Left lobe of liver (tissue), 2 donors: ENCODE measurements at places on chromosomes 3 and 15.
A peak's percentile ranks its signal among the peaks of the same experiment; 100 is the strongest.

- DNase-seq = no peak
These were observed 230.1 kb downstream of the CLSTN2 start for GRCh38 chr3:140164922-140165590.

GRCh38 chr3:59658274-59658673 lies 608.4 kb upstream of the CFAP20DC start:
- DNase-seq = no peak

DNA sequence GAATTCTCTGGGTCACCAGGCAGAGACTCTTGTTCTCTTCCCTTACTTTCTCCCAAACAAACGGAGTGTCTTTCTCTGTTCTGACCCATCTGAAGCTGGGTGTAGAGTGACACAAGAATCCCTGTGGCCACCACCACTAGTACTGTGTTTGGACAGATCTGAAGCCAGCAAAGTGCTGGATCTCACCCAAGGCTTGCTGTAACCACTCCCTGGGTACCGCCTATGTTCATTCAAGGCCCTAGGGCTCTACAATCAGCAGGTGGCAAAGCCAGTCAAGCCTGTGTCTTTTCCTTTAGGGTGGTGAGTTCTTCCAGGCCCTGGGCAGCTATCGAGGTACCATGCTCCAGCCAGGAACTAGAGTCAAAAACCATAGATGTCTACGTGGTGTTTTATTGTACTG lies 149.2 kb upstream of the CTNNB1 start:
- DNase-seq = no peak

GRCh38 chr3:63970631-63971475 lies 52.4 kb downstream of the PSMD6 start:
- peak; percentile 62 for DNase-seq

GRCh38 chr15:66938114-66938830 lies 127.1 kb upstream of the SMAD3 start:
- peak; percentile 7 for DNase-seq

- DNase-seq = no peak
These were observed 54.3 kb downstream of the AAGAB start for GRCh38 chr15:67199881-67200763.

DNA sequence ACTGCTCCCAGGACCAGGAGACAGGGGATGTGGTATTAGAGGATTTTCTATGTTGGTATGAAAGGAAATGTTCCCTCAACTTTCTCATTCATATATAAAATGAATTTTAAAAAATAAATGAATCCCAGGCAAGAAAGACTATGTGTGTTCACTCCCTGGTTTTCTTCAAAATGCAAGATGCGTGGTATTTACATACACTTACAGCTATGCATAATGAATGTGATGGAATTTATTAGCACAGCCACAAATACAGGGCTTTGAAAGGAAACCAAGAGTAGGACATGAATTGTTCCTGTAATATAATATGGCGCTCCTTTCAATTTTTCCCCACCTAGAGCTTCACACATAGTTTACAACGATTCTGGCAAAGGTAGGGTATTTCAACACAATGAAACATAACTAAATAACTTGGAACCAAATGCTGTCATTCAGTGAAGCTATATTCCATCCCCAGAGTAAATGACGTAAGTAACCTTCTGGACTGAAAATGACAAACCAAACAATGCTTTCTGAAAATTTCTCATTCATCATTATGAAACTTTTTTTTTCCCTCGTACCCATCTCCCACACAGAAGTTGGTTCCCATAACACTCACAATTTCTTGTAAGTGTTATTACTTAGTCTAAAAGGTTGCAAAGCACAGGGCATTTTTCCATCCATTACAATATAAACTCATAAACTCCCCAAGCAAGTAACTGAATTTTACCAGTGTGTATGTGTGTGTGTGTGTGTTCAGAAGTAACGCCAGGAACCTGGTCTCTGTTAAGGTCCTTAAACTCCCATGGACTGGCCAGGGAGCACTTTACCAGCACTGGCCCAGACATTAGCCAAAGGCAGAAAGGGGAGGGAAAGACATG lies 41.8 kb downstream of the CBLB start:
- DNase-seq = no peak

DNA sequence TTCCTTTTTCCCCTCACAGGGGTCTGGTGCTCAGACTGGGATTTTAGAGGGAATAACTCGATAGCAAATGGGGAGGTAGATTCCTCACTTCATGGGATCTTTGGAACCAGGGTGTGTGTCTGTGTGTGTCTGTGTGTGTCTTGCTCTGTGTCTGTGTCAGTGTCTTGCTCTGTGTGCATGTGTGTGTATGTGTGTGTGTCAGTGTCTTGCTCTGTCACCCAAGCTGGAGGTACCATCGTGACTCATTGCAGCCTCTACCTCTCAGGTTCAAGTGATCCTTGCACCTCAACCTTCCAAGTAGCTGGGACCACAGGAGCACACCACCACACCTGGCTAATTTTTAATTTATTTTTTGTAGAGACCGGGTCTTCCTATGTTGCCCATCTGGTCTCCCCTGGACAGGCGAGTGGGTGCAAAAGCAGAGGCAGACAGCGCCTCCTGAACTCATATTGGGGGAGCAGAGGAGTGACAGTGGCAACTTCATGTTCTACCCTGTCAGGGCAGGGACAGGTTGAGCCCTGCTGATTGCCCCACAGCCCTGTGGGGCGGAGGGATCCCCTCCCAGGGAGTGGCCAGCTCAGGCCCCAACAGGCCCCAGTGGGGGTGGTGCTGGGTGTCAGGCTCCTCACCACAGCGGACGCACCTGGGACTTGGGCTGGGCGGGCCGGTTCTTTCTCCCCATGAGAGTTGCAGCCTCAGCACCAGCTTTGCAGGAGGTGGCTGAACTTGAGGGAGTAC lies 10.4 kb upstream of the SEMA4B start:
- DNase-seq = no peak

GRCh38 chr3:114565216-114565615 lies 271.4 kb downstream of the TIGIT start:
- no peak for DNase-seq

- DNase-seq = peak; percentile 35
These were observed 14.8 kb downstream of the BDH1 start for GRCh38 chr3:197540961-197541377.

- no peak for DNase-seq
These were observed 7.0 kb upstream of the OXTR start for GRCh38 chr3:8776406-8776805.

DNA sequence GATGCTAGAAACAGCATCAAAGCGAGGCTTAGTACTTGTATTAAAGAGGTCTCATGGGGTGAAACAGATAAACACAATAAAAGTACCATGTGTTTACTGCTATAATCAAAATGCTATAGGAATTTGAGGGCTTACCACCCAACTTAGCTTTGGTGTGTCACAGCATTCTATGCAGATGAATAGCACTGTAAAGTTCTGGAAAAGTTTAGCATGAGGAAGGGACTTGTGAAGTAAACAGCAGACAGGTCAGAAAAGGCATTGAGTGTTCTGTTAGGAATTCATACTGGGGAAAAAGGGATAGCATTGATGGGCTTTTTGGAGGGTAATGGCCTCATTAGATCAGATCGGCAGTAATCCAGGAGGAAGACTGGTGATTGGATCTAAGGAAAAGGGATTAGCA lies 505.3 kb downstream of the NLGN1 start:
- DNase-seq = no peak

GRCh38 chr15:46408312-46408711 lies 773.5 kb downstream of the SQOR start:
- DNase-seq = no peak

GRCh38 chr15:90343302-90343790 lies 8.7 kb upstream of the ZNF774 start:
- no peak for DNase-seq

GRCh38 chr3:171753665-171754408 lies 56.4 kb downstream of the PLD1 start:
- no peak for DNase-seq

DNA sequence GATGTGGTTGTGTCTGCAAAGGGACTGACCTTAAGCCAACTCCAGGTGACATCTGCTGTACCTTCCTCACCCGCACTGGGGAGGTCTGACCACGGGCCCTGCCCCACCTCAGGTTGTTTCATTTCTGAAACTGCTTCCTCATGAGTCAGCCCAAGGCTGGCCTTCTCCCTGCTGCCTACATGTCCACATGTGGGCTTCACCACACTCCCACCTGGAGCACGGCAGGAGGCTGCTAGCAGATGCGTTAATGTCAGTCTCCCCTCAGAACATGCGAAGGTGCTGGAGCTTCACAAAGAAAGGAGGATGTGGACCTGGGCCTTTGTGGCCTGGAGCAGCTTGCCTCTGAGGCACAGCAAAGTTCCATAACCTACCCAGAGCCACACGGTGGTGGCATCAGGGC lies 69.4 kb upstream of the PLXNA1 start:
- DNase-seq = no peak

GRCh38 chr3:131616719-131617118 lies 113.9 kb upstream of the MRPL3 start:
- DNase-seq = no peak

GRCh38 chr3:180990505-180990904 lies 969 bp upstream of the DNAJC19 start:
- no peak for DNase-seq

DNA sequence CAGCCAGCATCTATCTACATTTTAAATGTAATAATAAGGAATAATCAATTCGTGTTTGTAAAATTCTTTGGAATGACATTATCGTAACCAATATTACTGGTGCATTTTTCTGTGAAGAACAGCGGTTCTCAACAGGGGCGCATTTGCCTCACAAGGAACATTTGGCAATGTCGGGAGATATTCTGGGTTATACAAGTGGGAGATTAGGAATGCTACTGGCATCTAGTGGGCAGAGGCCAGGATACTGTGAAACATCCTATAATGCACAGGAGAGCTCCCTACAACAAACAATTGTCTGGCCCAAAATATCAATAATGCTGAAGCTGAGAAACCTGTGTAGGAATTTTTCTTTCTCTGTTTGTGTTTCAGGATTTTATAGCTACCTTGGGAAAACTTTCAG lies 25.0 kb downstream of the ACP3 start:
- DNase-seq = no peak

DNA sequence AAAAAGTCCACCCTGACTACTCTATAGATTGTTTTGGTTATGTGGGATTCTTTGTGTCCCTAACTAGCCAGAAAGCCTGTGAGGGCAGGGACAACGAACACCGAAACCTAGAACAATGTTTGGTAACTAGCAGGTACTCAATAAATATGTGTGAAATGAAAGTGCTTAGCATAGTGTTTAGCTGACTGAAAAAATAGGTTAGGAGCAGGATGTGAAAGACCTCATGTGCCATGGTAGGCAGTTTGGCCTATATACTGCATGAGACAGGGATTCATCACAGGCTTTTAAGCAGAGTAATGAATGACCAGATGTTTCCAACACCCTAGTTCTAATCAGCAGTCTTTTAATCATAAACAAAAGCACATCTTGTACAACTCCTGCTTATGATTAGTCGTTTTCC lies 64.2 kb downstream of the MYO5A start:
- DNase-seq = no peak

DNA sequence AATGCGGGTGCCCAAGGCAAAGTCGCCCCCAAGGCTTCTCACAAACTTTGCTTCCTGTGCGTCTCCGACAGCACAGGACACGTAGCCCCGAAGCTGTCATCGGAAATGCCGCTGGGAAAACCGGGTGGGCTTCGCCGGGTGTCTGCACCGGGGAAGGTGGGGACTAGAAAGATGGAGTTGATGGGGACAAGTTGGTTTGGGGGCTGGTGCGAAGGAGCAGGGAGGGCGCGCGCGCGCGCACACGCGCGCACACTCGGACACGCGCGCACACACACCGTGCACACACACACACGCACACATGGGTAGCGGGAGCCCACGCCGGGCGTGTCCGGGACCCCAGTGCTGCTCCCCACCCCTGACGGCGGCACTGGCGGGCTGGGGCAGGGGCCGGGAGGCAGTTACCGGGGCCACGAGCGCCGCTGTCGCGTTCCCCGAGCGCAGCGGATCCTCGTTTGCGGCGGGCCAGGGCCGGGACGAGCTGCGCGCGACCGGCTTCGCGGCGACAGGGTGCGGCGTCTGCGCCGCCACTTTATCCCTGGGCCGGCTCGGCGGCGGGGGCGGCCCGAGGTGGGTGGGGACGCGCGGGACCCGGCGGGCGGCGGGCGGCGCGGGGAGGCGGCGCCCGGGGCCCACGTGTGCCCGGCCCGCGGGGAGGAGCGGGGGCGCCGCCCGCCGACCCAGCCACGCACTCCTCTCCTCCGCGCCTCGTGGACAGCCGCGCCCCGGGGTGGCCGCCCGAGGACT lies 539 bp upstream of the MGLL start:
- peak; percentile 80 for DNase-seq

GRCh38 chr3:43071313-43071893 lies 34.5 kb downstream of the POMGNT2 start:
- peak; percentile 42 for DNase-seq

GRCh38 chr3:16461463-16462245 lies 51.8 kb downstream of the RFTN1 start:
- DNase-seq = no peak

GRCh38 chr3:44321335-44321734 lies 17.2 kb upstream of the TCAIM start:
- DNase-seq = no peak

- no peak for DNase-seq
These were observed 39.9 kb downstream of the PLCH1 start for GRCh38 chr3:155704771-155705559.

DNA sequence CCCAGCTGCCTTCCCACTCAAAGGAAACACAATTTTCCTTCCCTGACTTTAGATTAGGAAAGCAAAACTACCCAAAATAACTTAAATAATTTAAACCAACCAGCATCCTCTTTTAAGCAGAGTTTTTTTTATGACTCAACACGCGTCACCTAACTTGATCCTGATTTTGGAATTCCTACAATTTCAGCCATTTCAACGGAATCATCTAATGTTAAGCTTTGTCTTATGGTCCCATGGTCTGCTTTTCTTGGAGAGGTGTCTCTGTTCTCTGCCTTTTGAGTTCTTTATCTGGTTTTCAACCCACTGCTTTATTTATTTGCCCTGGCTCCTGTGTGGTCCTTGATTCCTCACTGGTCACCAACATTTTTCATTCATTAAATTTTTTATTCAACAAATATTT lies 219.2 kb upstream of the ARHGEF26 start:
- DNase-seq = no peak

DNA sequence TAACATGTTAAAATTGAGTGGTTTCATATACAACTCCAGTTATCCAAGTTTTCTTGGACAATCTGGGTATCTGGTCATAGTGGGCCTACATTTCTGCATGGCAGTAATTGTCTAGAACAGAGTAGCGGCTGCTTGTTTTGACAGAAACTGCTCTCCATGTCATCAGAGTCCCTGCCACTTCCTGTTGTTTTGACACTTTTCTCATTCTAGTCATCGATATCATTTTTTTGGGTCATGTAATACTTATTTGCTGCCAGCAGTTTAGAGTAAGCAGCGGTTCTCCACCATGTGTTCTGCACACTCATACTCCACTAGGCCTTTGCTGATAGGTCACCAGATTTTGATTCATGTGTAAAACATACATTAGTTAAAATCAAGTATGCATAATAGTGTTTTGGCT lies 81.5 kb downstream of the SLC25A26 start:
- DNase-seq = no peak

GRCh38 chr3:18425641-18426257 lies 610 bp upstream of the SATB1 start:
- peak; percentile 74 for DNase-seq
